Thoracic aorta (tissue), 2 donors: ENCODE measurements at places on chromosomes 6 and 20. TPM values are rescaled to one million over a fixed set of nuclear protein-coding genes. Genes with fewer than 3 reads are reported as not detected.

DNA sequence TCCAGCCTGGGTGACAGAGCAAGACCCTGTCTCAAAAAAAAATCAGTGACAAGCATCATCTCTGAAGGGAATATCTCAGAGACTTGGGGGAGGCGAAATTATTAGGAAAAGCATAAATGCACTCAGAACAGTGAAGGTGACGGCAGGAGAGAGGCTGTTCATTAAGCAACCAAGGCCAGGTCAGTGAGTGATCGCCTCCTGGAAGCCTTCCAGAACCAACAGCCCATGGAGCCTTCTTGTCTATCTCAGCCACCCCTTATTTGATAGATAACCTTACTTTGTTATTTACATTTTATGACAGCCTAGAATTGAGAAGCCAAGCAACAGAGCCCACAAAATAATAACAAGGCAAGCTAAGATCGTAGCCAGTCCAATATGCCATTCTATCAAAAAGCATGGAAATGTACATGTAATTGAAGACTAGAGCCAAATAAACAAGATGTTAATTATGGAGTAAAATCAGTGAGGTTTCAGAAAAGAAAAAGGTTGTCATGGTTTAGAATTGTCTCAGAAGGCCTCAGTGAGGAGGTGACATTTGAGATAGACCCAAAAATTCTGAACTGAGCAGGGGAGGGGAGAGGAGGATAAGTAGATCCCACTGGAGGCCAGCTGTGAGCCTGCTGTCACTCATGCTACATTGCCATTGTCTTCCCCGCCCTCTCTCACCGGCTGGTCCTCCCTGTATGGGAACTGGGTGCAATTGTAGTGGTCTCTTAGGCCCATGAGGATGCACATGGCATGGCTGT, 17.8 kb downstream of the BNIP5 start:
- H3K36me3 ChIP-seq: no peaks in the 10 kb centered on the region
- H3K27me3 ChIP-seq: no peaks in the 10 kb centered on the region
- no peak overlapping the region for H3K4me3 ChIP-seq
- no peaks in the 10 kb centered on the region for H3K4me1 ChIP-seq
- no peak for DNase-seq

DNA sequence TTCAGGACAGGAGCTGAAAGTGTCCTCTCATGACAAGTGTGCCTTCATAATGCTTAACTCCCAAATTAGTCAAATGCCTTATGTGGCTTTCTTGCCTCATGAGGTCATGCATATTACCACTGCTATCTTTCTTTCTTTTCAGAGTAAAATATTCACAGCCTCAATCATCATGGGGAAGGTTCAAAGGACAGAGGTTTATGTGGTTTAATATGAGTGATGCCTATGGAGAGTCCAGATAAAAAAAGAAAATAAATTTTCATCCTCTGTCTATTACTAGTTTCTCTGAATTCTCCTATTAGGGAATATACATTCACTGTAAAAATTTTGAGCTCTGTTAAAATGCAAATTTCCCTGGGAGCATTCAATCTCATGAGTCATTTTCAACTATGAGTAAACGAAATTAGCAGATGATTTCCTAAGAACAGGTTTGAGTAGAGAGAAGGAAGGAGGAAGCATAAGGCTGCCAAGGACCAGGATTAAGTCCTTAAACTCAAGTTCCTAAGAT, 396.9 kb upstream of the ADGRB3 start:
- H3K4me1 ChIP-seq: peaks cover 5% of the 10 kb centered on the region
- H3K4me3 ChIP-seq: no peak overlapping the region
- no peak for DNase-seq
- no peaks in the 10 kb centered on the region for H3K36me3 ChIP-seq
- no peak overlapping the region for H3K27ac ChIP-seq

DNA sequence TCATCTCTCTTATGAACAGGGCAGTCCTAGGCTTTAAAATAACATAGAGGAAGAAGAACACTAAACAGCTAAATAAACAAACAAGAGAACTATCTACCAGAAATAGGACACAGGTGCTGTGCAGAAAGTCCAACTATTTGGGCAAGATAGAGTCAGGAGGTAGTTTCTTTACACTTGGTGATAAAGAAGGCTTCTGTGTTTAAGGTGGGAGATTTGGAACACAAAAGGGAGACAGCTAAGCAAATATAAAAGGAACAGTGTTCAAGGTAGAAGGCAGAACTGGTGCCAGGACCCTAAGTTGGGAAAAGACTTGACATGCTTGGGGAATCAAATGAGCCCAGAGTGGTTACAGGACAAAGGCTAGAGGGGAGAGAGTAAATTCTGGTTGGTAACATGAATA, 110.5 kb downstream of the MANEA start:
- H3K27me3 ChIP-seq: no peaks in the 10 kb centered on the region
- no peak overlapping the region for H3K4me3 ChIP-seq
- no peaks in the 10 kb centered on the region for H3K4me1 ChIP-seq
- no peaks in the 10 kb centered on the region for H3K36me3 ChIP-seq
- no peak for DNase-seq

DNA sequence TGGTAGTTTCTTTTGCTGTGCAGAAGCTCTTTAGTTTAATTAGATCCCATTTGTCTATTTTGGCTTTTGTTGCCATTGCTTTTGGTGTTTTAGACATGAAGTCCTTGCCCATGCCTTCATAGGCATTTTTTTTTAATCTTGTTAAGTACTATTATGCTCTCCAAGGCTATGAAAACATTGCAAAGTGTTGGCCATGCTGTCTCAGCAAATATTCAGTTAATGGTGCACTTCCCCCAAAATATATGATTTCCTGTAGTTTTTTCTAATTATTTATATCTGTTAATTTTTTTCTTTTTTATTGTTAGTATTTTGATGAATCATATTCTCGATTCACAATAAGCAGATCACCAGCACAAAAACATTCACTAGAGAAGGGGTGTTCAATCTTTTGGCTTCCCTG, 806.1 kb upstream of the FLRT3 start:
- DNase-seq: no peak
- no peaks in the 10 kb centered on the region for H3K4me1 ChIP-seq
- H3K27me3 ChIP-seq: no peaks in the 10 kb centered on the region
- H3K36me3 ChIP-seq: no peaks in the 10 kb centered on the region
- H3K4me3 ChIP-seq: no peak overlapping the region

GRCh38 chr6:34018026-34018425, 127.9 kb downstream of the GRM4 start:
- H3K36me3 ChIP-seq: no peaks in the 10 kb centered on the region
- H3K27ac ChIP-seq: no peak overlapping the region
- no peak for DNase-seq
- H3K27me3 ChIP-seq: no peaks in the 10 kb centered on the region
- no peaks in the 10 kb centered on the region for H3K4me1 ChIP-seq
- no peak overlapping the region for H3K4me3 ChIP-seq

DCBLD1 gene
- total RNA-seq: 33.2 TPM
